NCI-H345 (cell line): ENCODE measurements at places on chromosomes 2 and 18.

DNA sequence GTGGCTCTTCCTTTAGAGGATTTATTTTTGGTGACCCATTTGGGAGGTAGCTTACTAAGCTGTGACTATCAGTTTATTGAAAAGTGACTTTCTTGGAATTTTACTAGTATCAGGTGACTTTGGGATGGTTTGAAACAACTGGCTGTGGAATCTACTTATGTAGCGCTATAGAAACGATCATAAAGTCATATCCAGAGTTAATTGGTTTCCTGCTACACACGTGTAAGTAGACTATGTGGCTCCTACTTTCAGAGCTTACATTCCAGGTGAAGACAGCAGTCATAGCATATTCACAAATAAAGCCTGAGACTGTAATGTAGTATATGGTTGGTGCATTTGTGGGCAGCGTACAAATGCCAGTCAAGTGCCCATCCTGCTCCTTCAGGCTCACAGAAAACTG, 308.9 kb downstream of the ZNF521 start:
- DNase-seq = no peak

- DNase-seq = no peak
These were observed 670.3 kb downstream of the GALR1 start for GRCh38 chr18:77919923-77920322.

GRCh38 chr2:176149481-176149938, 1.8 kb upstream of the HOXD4 start:
- DNase-seq = no peak

GRCh38 chr2:9781252-9781651, 62.0 kb upstream of the TAF1B start:
- DNase-seq = no peak

- DNase-seq = no peak
These were observed 189.3 kb downstream of the SH3RF3 start for GRCh38 chr2:109318150-109318948.

DNA sequence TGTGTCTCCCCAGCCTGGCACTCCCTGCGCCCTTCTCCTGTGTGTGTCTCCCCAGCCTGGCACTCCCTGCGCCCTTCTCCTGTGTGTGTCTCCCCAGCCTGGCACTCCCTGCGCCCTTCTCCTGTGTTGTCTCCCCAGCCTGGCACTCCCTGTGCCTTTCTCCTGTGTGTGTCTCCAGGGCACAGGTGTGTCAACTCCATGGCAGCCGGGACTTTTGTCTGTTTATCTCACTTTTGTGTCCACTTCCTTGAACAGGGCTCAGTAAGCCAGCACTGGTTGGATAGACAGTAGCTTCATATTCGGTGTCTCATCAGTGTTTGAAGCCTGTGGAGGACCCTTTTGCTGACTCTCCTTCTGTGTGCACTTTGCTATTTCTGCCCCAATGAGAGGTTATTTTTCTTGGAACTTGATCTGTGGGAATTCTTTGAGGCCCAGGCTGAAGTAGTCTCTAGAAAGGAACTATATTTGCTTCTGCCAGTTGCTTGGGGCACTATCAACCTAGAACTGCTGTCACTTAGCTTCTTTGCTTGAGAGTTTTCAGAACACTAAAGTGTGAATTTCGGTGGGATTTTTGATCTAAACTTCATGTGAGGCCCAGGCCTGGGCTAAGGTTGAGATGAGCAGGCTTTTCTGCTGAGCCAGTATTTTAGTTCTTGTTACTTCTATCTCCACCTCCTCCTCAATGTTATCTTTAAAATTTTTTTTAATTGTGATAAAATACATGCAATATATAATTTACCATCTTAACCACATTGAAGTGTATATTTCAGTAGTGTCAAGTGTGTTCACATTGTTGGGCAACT, 8.3 kb upstream of the ASB1 start:
- no peak for DNase-seq

DNA sequence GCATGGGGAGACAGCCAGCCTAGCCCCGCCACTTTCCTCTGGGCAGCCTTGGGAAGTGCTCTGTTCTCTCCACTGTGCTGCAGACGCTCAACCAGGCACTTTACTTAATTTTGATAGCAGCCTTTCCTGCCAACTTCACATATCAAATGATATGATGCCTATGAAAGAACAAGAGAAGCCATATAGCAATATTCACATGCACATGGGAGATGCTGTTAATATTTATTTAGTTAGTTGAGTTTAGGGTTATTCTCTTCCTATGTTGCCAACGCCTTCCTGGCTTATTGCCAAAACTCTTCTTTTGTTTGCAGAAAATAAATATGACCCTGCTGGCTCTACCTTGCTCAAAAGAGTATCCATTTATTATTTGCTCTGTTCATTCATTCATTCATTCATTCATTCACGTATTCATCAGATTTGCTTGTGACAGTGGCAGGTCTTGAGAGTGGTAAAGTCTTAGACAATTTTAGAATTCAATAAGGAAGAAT, 99.3 kb downstream of the GATA6 start:
- no peak for DNase-seq

DNA sequence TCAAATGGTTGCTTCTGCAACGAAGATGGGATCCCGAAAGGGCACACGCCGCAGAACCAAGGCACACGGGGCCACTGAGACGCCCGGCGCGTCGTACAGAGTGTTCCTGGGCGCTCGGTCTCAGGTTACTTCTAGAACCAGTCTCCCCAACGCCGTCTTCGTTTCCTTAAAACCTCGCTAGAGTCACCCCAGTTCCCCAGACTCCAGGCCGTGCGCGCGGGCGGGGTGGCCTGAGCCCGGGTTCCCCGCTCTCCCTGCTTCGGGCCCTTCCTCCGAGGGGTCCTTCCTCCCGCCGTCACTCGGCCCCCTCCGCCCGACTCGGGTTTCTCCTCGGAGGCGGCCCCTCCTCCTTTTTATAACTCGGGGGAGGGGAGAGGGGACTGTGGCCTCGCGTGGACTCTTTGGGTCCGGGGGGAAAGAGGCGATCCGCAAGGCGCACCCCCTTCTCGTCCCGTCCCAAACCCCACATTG, 774 bp upstream of the FZD7 start:
- no peak for DNase-seq

DNA sequence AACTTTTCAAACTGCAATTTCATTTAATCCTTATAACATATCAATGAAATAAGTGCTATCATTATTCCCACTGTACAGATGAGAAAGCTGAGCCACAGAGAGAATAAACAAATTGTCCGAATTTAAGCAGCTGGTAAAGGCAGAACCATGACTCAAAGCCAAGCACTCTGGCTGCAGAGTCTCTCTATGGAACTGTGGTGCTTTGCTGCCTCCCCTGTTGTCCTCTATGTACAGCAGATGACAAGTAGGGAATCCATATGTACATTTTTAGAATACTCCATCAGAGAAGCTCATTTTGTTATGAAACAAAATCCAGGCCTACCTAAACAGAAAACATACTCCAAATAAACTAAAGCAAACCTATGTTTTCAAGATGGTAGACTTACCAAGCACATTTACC, 45.1 kb downstream of the FARSB start:
- no peak for DNase-seq

DNA sequence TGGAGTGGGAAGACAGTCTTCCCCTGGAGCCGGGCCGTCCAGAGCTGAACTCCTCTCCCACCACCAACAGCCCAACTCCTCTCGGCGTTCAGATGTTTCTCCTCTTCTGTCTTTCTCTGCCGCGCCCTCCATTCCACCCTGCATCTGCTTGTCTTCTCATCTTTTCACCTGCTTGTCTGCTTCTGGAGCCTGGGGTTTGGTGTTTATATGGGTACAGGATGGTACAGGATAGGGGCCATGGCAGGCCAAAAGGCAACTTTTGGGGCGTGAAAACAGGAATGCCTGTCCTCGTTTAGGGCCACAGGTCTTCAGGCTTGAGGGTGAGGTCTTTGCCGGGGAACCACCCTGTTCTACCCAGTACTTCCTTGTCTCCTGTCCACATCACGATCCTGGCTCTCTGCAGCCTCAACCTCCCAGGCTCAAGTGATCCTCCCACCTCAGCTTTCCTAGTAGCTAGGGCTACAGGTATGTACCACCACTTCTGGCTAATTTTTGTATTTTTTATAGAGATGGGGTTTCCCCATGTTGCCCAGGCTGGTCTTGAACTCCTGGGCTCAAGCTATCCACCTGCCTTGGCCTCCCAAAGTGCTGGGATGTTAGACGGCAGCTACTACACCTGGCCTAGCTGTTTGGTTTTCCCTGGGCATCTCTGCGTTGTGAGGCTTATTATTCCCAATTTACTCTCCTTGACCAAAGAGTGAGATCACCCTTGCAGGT, 60.8 kb upstream of the REL start:
- DNase-seq = no peak

DNA sequence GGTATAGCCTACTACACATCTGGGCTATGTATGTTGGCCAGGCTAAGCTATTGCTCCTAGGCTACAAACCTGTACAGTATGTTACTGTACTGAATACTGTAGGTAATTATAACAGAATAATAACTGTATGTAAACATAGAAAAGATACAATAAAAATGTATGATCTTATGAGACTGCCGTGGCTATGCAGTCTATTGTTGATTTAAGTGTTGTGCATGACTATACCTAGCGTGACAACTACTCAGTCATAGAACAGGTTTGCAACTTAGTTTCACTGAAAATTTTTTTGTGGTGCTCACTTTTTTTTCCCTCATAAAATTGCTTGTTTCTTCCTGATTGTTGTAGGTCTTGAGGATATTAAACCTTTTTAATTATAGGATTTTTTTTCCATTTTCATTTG, 25.9 kb downstream of the KCMF1 start:
- DNase-seq = no peak

DNA sequence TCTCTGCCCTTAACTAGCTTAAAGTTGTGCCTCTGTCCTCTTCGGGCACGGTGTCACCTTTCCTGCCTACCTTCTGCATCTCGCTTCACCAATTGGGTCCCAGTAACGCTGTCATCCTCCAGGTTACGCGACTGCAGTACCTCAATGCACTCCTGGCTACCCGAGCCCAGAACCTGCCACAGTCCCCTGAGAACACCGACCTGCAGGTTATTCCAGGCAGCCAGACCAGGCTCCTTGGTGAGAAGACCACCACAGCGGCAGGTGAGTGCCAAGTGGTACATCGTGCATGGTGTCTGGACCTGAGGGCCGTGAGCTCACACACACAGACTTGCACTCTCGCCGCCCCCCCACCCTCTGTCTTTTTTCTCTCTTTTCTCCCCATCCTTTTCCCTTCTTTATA, 12.8 kb downstream of the CNNM3 start:
- DNase-seq = no peak

DNA sequence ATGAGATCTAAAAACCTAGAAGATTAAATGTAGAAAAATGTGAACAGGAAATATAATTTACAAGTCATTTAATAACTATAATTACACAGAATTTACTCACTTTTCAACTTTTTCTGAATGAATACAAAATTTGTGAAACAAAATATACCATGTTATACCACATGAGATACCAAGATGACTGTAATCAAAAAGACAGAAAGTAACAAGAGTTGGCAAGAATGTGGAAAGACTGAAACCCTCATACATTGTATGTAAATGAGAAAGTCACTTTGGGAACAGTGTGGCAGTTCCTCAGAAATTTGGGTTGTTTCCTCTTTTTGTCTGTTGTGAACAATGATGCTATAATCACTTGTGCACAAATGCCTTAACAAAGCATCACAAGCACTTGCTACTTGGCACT, 145.4 kb upstream of the ZNF804A start:
- no peak for DNase-seq

DNA sequence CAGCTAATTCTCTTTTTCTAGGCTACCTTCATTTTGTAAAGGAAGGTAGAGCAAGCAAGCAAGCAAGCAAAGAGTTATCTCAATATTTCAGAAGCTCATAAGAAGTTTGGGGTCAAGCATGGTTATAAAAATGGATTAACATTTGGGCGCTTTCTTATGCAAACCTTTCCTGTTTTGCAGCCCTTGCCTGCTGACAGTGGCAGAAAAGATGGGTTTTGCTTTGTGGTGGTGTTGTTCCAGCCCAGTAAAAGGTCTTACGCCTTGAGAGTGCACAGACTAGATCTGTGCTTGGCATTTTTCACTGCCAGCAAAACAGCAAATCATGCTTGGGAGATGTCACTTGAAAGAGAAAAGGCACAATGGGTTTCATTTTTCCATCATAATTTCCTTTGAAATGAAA, 1320.6 kb upstream of the CELF4 start:
- DNase-seq = no peak

GRCh38 chr18:80191264-80191663, 56.0 kb downstream of the PARD6G start:
- no peak for DNase-seq

GRCh38 chr2:554444-554843, 122.8 kb downstream of the TMEM18 start:
- no peak for DNase-seq

DNA sequence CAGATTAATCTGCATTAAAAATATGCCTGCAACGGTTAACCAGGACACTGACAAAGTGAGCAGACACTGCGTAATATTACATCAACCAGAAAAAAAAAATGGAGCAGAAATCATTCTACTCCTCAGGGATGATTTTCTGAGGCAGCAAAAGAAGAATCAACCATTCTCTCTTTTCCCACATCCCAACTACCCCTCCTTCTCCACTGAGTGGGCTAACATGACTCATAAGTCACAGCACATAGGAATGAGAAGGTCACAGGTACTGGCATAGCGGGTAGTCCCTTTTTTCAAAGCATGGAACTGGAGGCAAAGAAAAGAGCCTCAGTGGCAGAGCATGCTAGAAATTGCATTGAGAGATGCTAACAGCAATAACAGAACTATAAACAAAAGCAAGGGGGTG, 54.3 kb upstream of the TSPYL6 start:
- DNase-seq = no peak

DNA sequence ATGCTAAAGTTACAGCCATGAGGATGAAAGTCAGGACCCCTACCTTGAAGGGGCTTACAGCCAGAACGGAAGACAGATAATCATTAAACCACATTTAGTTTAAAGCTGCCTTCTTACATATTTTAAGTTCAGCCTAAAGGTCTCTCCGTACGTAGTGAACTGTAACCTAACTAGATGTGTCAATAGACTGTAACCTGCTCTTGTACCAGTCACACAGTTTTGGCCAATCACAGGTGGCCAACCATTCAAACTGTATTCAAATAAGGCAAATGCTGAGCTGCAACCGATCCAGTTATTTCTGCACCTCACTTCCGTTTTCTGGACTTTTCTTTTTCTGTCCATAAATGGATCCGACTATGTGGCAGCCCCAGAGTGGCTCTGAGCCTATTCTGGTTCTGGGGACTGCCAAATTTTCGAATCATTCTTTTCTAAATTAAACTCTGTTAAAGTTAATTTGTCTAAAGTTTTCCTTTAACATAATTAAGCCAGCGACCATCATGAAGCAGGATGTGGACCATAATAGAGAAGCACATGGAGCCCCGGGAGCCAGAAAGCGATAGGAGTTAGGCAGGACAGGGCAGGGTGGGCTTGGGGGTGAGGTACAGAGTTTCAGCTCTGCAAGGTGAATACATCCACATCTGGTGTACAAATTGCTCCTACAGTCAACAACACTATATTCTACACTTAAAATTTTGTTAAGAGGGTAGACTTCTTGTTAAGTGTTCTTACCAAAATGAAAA, 48.4 kb upstream of the YPEL5 start:
- DNase-seq = no peak
